ENCODE measurements at places on chromosomes 6 and 20.
A peak's percentile ranks its signal among the peaks of the same experiment; 100 is the strongest.

DNA sequence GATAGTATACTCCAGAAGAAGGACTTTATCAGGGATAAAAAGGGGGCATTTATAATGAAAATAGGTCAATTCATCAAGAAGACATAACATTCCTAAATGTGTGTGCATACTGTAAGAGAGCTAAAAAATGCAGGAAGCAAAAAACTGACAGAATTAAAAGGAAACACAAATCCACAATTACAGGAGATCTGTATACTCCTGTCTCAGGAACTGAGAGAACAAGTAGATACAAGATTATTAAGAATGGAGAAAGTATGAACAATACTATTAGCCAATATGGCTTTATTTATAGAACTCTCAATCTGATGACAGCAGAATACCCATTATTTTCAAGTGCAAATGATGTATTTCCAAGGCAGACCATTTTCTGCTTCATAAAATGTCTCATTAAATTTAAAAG, 167.7 kb upstream of the BMP5 start:
- no peak for DNase-seq

DNA sequence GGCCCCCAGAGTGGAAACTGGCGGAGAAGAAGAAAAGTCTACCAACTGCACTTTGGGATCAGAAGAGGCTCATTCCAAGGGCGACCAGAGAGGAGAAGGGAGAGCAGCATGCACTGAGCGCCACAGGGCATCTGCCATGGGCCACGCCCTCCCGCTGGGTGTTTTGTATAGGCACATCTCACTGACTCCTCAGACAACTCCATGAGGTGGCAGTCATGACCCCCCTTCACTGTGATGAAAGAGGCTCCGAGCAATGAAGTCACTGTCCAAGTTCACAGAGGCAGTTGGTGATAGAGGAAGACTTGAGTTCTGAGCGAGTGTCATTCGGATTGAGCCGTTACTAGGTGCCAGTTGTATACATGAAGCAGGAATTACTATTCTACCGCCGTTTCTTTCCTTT, 15.4 kb downstream of the BPIFB1 start:
- no peak for DNase-seq

DNA sequence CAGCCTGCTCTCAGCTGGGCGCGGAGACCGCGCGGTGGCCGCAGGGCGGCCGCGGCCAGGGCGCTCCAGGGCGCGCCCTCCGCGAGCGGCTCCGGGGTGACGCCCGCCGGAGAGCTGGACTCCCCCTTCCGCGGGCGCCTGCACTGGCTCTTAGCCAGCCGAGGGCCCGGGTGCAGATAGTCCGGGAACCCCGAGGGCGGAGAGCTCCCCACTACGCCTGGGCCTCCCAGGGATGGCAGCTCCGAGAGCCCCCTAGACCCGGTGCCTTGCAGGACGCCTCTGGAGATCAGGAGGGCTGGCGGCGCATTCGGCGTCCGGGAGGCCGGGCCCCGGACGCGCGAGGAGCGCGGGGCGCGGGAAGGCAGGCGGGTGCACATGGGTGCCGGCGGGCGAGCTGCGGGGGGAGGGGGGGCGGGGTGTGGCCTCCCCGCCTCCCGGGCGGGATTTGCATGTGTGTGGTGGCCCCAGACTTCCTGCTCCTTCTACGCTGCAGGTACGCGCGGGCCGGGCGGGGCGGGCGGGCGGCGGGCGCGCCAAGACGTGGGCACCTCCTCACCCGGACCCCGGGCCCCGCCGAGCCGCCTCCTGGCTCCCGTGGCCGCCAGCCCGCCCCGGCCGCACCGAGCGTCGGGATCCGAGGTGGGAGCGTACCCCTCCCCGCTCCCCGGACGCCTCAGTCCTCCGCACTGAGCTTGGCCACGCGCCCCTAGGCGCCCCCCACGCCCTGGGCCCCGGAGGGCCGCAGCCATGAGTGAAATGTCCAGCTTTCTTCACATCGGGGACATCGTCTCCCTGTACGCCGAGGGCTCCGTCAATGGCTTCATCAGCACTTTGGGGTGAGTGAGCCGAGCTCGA, at the start of gene ITPR3:
TSS of gene ITPR3 (plus strand) at position 467 of the 855 bp plus-strand sequence. CDS start at position 748, 281 bp downstream.
- peak; percentile 62 for DNase-seq

- no peak for DNase-seq
Observed at GRCh38 chr6:74058606-74059005, 362.6 kb downstream of the CD109 start.

DNA sequence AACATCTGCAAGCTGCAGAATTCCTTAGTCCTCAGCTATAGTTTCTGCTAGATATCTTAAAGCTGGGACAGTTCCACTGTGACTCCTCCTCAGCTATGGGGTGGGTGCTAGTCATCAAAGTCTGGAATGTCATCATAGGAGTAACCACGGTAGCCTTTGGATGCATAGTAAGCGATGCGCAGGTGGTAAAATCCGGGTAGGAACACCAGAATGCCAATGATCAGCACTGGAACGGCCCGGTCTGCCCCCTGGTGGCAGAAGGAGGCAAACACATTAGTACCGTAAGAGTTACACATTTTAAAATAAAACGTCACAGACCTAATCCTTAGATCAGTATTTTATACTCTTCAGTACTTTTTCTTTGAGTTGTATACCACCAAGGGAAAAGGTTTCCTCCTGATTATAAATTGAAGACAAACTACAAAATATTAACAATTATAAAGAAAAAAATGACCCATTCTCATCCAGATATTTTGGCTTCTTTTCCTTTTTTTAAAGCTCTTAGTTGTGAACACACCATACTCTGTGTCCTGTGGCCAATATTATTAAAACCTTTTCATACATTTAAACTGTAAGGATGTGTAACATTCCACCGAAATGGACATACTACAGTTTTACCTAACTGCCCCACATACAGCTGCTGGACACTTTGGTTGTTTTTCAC, 18.9 kb downstream of the PCNA start:
- peak; percentile 58 for DNase-seq

DNA sequence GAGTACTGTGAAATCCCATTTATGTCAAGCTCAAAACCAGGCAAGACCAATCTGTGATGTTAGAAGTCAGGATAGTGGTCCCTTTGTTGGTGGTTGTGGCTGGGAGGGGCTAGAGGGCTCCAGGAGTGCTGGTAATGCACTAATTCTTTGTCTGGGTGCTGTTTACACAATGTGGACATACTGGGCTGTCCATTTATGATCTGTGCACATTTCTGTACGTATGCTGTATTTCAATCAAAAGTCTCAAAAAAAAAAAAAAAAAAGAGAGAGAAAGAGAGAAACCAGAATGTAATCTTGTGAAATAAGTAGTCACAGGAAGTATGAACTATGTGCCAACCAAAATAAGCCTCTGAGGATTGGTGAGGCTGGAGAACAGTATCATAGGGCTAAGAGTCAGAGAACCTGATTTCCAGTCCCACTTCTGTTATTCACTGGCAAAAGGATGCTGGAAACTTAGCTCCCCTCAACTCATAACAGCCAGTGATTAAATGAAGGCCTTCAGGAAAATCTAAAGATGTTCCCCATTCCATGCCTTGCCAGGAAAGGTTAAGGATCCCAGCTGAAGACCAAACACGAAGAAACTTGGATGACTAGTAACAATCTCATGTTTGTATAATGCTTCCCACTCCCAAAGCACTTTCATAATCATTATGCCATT, 19.6 kb upstream of the TRAM2 start:
- no peak for DNase-seq

DNA sequence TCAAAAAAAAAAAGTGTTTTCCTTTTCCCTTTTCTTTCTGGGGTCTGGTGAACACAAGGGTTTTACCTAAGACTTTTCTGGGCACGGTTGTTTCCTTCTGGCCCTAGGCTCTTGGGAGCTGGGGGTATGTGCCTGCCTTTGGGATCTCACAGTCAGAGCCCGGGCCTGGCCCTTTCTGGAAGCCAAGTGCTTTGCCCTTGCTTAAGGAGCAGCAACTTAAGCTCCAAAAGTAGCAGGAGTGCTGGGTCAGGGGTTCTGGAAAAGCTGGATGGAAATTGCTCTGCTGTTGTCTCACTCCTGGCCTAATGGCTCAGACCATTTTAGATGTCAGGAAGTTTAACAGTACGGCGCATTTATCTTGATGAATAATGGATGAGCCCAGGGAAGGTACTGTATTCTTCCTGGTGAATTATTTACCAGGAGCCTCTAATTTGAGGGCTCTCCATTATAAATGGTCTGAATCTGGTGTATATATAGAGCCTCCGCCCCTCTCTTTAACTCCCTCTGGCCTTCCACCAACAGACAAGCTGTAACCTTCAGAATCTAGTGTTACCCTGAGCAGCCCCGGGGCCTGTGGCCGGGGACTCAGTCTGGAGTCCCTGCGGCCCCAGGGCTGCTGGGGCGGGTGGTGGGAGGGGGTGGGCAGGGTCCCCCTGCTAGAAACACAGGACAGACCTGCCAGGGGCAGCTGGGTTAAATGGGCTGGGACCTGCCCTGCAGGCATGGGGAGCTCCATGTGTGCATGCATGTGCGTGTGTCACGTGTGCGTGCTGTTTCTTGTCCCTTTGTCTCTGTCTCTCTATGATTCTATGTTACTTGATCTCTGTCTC, 37.5 kb downstream of the PTK7 start:
- no peak for DNase-seq

- DNase-seq, result no peak
Observed at GRCh38 chr20:54995553-54995952, 520.2 kb downstream of the DOK5 start.

- DNase-seq, result no peak
Observed at GRCh38 chr20:38920851-38921250, 5.4 kb upstream of the FAM83D start.

GRCh38 chr6:113595911-113596376, 261.2 kb upstream of the MARCKS start:
- no peak for DNase-seq

- no peak for DNase-seq
Observed at GRCh38 chr6:87274660-87275274, 47.6 kb upstream of the SMIM8 start.

DNA sequence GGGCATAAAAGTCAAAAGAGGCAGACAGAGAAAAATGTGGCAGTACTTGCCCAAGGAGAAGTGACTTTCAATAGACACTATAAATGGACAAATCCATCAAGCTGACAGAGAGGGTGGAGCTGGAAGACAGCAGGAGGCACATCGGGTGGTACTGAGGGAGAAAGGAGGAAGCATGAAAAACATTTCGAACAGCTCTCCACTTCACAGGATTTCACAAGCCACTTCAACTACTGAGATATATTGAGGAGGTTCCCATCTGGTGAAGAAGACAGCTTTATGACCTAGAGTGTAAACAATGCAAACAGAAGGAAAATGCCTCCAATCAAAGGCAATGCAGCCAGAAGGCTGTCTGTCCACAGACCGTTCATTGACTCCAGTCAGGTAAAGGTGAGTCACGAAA, 259.4 kb upstream of the ECI2 start:
- no peak for DNase-seq

- no peak for DNase-seq
Observed at GRCh38 chr6:142898927-142899895, 45.8 kb downstream of the HIVEP2 start.

DNA sequence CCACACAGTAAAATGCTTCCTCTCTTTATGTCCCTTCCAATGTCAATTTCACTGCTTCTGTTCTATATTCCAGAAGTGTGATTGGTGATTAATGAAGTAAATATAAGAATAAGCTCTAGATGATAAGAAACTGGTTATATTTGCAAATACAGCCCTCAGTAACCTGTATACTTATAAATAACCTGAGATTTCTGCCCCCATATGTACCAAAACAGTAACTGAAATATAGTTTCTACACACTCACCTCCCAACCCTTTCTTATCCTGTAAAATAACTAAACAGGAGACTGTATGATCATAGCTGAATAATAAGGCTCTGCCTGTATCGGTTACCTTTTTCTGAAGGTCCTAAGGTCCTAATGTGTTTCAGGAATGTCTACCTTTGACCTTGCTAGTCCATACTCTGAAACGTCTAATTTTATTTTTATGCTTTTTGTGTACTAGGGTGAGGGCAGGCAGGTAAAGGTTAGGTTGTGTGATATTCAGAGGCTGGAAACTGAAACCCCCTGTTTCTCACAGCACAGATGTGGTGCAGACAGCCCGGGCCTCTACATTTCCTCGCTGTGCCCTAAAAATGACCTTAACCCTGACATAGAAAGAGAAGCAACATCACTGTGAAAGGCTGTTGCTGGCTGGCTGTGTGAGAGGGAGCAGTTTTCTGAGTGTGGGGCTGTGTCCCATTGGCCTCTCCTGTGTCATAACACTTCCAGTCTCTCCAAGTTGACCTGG, 378.8 kb downstream of the CENPW start:
- no peak for DNase-seq

Measured in activated CD8-positive, alpha-beta memory T cell treated with anti-CD3 and anti-CD28 coated beads for 1 hour (primary cell).